ENCODE measurements at places on chromosomes 4 and X.

DNA sequence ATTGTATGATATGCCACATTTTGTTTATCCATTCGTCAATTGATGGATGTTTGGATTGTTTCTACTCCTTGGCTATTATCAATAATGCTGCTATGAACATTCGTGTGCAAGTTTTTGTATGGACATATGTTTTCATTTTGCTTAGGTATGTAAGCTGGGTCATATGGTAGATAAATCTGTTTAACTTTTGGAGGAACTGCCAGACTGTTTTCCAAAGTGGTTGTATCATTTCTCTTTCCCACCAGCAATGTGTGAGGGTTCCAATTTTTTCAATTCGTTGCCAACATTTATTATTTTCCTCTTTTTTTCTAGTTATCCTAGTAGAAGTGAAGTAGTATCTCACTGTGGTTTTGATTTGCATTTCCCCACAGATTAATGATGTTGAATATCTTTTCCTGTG is 71.8 kb downstream of the DIAPH2 start:
- DNase-seq: no peak

GRCh38 chr4:8343262-8343966 is 73.9 kb downstream of the HTRA3 start:
- no peak for DNase-seq

- DNase-seq: no peak
Observed at GRCh38 chr4:138439143-138439581, 197.0 kb upstream of the SLC7A11 start.

- DNase-seq: no peak
Observed at GRCh38 chr4:71830497-71831190, 46.8 kb upstream of the GC start.

DNA sequence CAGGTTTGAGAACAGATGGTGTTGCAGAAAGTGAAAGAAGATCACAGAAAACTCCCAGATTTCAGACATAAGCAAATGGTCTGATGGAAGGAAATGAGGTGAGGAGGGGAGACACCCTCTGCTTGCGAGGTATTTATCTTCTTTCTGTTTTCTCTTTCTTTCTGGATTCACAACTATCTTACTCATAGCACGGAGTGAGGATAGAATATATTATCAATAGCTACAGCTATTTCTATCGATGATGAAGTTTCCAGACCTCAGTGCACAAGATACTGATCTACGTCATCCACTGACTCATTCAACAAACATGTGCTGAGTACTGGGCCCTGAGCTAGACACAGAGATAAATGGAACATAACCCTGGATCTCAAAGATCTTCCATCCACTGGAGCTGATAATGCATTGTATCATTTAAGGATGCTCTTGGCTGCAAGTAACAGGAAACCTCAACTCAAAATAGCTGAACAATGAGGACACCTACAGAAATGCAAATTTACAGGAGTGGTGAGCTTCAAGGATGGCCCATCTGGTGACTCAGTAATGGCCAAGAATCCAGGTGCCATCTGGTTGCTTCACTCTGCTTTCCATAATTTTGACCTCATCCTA is 21.2 kb downstream of the SLC2A9 start:
- DNase-seq: no peak

DNA sequence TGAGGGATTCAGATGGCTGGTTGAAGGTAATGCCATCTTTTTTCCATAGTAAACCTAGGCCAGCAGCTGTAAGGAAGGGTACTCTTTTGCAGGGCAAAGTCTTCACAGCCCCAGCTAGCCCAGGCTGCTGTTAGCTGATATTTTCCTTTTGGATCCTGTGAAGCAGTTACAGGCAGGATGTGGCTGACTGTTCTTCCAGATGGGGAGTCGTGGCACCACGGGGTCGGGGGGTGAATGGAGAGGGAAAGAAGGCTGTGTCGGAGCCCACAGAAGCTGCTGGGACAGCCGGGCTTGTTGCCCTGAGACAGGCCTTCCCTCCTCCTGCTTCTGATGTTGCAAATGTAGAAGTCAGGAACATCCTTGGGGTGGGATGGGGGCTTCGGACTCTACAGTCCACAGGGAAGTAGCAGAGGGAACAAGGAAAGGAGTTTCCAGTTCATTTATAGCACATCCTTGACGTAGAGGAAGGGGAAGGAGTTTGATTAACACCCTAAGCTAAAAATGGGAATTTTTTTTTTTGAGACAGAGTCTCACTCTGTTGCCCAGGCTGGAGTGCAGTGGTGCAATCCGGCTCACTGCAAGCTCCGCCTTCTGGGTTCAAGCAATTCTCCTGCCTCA is 64.6 kb upstream of the TMEM150C start:
- no peak for DNase-seq

GRCh38 chr4:38663090-38663800 is 754 bp upstream of the KLF3 start:
- no peak for DNase-seq

DNA sequence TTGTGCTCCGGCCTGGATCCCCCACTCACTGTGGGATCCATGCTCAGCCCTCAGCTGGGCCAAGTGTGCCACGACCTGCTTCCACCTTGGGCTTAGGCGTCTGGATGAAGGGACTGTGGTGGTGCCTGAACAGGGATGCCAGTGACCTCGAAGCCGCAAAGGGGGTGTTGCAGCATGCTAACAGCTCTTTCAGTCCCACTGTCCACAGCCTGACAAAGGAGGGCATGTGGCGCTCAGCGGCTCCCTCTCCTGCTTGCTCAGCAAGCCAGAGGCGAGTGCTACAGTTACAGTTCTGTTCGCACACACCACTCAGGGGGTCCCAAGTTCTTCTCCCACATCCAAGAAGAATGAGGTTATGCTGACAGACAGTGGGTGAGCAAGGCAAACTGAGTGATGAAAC is 5.2 kb upstream of the IGBP1 start:
- DNase-seq: no peak

DNA sequence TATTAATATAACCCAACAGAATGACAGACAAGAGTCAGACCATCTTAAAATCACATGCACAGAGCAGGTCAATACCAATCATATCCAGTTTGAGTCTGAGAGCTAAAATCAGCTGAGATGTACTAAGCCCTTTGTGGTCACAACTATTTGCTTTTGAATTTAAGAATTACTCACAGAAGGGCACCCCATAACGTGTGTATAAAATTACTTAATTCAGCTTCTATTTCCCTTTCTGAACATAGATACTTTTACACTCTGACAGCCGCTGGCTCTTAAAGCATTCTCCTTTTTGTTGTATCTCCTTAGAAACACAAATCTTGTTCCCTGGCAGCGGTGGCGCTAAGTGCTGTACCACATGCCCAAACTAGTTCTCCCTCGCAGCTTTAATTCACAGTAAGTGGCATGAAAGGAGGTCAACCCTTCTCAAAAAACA is 14.8 kb upstream of the PPARGC1A start:
- DNase-seq: no peak

- no peak for DNase-seq
Observed at GRCh38 chr4:150581641-150582051, 305 bp upstream of the MAB21L2 start.

- no peak for DNase-seq
Observed at GRCh38 chr4:151458148-151458547, 49.2 kb downstream of the FHIP1A start.

DNA sequence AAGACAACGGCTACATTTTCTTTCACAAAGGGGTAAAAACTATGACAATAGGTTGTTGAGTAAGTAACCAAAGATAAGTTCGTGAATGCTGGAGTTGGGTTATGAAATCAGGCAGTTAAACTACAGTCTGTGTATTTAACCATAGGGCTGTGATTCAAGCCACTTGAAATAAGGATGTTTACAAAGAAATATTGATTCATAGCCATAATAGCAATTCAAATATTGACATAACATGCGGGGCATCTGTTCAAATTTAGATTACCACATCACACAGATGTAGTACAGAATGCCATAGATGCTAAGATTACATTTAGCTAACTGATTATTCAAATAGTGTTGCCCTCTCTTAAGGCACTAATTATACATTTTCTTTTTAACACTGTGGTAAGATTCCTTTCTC is 364.1 kb downstream of the FSTL5 start:
- no peak for DNase-seq

GRCh38 chrX:66200050-66200664 is 36.1 kb downstream of the HEPH start:
- DNase-seq: no peak

GRCh38 chrX:113747274-113747973 is 836.5 kb upstream of the HTR2C start:
- no peak for DNase-seq

- DNase-seq: no peak
Observed at GRCh38 chr4:79663865-79664264, 255.8 kb upstream of the GK2 start.

GRCh38 chrX:11528623-11529022 is 137.1 kb downstream of the ARHGAP6 start:
- DNase-seq: no peak

DNA sequence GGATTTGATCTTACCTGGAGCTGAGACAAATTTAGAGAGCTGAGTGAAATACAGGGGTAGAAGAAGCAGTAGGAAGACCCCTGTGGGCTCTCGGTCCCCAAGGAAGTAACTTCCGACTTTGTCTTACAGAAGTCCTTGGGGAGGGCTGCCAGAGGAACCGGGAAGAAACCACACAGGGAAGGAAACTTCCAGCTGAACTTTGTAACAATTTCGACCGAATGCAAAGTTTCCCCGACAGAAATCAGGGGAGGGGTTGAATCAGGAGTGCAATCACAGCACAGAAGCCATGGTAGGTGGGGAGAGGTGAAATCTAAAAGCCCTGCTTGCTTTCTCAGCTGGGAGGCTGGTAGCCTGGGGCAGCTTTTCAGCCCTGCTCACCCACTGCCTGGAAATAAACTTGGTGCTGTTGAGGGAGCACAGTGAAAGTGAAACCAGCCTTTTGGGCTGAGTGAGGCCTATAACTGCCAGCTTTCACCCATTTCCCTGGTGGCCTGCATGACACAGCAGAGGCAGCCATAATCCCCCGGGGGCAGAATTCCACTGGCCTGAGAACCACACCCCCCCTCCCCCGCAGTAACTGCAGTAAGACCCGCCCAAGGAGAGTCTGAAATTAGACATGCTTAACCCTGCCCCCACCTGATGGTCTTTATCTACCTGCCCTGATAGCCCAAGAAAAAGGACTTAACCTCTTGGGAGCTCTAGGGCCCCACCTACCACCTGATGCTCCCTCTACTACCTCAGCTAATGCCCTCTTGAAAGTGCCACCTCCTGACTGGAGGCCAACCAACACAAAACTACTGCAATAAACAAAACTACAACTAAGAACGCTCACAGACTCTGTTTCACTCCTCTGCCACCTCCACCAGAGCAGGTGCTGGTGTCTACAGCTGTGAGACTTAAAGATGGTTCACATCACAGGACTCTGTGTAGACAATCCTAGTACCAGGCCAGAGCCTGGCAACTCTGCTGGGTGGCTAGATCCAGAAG is 248.2 kb downstream of the PARM1 start:
- DNase-seq: no peak

- no peak for DNase-seq
Observed at GRCh38 chr4:56806666-56807065, 14.8 kb downstream of the SPINK2 start.

GRCh38 chrX:114924423-114924822 is 93.0 kb downstream of the IL13RA2 start:
- no peak for DNase-seq

- no peak for DNase-seq
Observed at GRCh38 chr4:89563431-89563830, 255.8 kb upstream of the GPRIN3 start.

DNA sequence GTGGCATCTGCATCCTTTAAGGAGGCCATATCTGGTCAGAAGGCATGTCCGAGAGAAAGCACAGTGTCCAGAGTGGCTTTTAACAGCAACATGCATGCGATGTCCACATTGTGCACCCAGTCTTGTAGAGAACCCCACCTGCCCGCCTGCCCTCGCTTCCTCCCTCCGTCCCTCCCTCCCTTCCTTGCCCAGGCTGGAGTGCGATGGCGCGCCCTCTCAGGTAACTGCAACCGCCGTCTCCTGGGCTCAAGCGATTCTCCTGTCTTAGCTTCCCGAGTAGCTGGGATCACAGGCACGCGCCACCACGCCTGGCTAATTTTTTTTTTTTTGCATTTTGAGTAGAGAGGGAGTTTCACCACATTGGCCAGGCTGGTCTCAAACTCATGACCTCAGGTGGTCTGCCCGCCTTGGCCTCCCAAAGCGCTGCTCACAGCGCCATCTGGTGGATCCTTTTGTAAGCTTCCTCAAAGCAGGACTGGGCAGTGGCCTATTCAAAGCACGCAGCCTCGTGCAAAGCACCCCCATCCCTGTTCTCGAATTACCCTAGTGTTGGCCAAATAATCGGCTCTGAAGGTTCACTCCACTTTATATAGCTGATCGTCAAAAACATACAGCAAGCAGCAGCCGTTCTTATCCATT is 15.0 kb downstream of the BRCC3 start:
- DNase-seq: peak; percentile 14

DNA sequence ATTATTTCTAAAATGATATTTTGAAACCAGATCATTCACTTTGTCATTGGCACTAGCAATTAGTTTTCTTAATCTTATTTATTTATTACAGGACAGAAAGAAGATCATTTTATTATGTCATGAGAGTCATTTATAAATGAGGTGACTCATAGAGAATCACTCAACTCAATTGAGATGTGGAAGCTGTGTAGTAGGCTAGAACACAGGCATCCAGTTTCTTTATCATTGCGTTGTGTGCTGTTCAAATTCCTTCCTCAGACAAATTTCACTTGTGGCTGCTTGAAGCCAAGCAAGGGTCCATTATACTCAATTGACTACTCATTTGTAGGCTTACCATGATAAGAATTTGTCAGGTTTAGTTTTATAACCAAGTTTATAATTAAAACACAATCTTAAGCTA is 87.6 kb downstream of the MRPL1 start:
- DNase-seq: no peak

DNA sequence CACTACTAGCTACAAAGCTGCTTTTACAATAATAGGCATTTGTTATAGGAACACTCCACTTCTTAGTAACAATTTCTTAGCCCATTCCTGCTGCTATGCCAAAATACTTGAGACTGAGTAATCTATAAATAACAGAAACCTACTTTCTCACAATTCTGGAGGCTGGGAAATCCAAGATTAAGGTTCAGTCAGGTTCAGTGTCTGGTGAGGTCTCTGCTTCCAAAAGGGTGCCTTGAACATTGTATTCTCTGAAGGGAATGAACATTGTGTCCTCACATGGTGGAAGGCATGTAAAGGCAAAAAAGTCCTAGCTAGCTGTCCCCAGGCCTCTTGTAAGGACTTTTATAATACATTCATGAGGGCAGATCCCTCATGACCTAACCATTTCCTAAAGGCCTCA is 7.0 kb downstream of the SLC9B1 start:
- DNase-seq: no peak

All from activated CD8-positive, alpha-beta memory T cell treated with anti-CD3 and anti-CD28 coated beads for 1 hour (primary cell).